Stimulated activated CD4-positive, alpha-beta T cell treated with anti-CD3 and anti-CD28 coated beads, Interleukin-4, amount 100 ng/mL, for 24 hours (primary cell): ENCODE measurements at places on chromosomes 6 and 20.

GRCh38 chr6:3584606-3585005 lies 127.8 kb upstream of the SLC22A23 start:
- DNase-seq, result no peak

DNA sequence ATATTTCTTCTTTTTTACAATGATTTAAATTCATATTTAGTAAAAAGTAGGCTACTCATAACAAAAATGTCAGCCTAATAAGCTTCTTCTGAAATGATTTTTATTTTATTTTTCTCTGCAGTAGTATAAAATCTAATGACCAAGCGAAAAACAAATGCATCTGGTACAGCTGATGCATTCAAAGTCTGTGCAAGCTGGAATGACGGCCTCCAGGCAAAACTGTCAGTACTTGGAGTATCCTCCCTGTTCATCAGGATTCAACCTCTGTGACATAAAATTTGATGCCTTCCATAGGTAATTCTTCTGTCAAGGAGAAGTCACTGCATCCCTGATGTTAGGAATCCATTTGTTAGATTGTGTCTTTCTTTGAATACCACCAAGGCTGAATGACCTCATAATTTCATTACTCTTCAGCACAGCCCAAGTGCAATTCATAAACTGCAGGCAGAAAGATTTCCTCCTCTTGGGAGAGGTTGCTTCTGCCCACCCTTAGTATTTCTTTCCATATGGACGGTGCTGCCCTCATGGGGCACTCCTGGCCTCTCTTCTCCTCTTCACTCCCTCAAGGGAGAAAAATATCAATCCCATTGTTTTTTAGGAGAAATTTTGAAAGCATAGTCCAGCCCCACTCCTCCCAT lies 146.4 kb upstream of the STXBP5 start:
- DNase-seq, result no peak

DNA sequence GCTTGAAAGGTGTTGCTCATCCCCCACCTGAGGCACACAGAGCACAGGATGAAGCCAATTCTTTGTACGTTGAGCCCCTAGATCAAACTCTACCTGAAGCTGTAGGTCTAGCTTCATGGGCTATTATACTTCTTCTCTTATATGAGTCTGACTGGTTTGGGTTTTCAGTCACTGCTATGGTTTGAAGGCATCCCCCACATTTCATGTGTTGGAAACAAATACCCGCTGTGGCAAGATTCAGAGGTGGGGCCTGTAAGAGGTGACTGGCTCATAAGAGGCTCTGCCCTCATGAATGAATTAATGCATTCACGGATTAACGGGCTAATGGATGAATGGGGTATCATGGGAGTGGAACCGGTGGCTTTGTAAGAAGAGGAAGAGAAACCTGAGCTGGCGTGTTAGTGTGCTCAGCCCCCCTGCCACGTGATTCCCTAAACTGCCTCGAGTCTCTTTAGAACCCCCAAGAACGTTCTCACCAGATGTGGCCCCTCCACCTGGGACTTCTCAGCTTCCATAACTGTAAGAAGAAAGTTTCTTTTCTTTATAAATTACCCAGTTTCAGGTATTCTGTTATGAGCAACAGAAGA lies 39.2 kb downstream of the PREX1 start:
- DNase-seq, result no peak

DNA sequence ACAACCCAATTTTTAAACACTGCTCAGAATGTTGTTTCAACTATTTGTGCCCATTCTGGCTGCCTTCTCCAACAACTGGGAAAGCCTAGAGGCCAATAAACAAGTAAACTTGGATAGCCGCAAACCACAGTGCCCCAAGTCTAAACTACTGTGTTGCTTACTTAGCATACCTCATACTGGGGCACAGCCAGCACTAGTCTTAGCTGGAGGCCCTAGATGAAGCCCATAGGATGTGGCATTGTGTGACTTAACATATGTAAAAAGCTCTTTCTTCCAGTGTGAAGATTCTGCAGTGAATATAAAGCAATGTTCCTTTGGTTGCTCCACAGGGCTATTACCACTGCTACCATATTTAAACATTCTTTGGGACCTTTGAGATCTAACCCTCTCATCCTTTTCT lies 564.3 kb upstream of the NRSN1 start:
- DNase-seq, result no peak

- DNase-seq, result no peak
Observed at GRCh38 chr6:149194820-149195558, 122.5 kb upstream of the TAB2 start.

DNA sequence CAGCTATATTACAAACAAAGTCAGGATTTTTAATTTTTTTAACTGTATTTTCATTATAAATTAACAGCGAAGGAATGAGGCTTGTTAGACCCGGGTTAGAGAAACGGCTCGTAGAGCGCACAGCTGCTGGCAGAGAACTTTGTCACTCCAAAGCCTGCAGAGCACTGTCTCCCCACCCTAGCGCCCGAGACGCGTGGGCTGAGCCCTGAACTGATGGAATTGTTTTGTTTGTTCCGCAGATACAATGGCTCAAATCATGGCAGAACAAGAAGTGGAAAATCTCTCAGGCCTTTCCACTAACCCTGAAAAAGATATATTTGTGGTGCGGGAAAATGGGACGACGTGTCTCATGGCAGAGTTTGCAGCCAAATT lies 810 bp downstream of the LAMP5 start:
- DNase-seq, result no peak

DNA sequence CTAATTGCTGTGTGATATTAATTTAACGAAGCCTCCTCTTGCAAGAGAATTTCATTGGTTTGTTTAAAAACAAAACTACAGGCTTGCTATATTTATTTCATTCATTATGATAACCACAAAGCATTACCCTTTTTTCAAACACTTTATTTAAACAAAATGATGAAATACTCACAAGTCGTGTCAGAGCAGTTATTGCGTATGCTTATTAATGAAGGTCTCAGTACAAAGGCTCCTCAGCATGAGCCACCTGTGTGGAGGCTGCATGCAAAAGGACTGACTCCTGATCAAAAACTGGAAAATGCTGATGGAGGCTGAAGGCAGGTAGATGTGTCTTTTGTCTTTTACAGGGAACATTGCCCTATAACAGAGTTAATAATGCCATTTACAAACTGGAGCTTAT lies 130.5 kb downstream of the CRYBG1 start:
- no peak for DNase-seq

- DNase-seq, result no peak
Observed at GRCh38 chr6:53095716-53096115, 30.5 kb downstream of the FBXO9 start.

- DNase-seq, result no peak
Observed at GRCh38 chr20:57030611-57031600, 235.5 kb downstream of the BMP7 start.

- DNase-seq, result peak; percentile 54
Observed at GRCh38 chr6:169959136-169960002, 207.9 kb downstream of the ERMARD start.
